DMS53 (cell line): ENCODE measurements at places on chromosomes 5 and 9.

- DNase-seq, result no peak
These were observed 132.4 kb downstream of the KCNIP1 start for GRCh38 chr5:170636206-170636605.

GRCh38 chr9:85445887-85446286 is 295.9 kb downstream of the AGTPBP1 start:
- DNase-seq, result no peak

- DNase-seq, result peak; percentile 22
These were observed 357.8 kb downstream of the TMEM167A start for GRCh38 chr5:82719368-82719767.

DNA sequence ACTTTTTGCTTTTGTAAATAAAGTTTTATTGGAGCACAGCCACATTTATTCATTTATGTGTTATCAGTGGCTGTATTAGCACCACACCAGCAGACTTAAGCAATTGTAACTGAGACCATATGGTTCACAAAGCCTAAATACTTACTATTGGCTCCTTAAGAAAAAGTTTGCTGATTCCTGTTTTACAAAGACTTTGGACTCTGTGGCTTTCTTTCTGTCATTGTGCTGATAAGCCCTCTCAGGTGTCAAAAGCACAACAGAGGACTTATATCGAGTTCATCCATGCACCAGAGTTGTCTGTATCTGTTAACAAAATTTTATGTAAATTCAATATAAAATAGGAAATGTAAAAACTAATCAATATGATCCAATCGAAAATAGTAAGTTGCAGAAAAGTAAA is 55.6 kb upstream of the PCSK5 start:
- no peak for DNase-seq

- DNase-seq, result no peak
These were observed 66.6 kb upstream of the SPATA31E1 start for GRCh38 chr9:87816036-87816435.

GRCh38 chr9:106405871-106406435 is 457.0 kb upstream of the ZNF462 start:
- no peak for DNase-seq

DNA sequence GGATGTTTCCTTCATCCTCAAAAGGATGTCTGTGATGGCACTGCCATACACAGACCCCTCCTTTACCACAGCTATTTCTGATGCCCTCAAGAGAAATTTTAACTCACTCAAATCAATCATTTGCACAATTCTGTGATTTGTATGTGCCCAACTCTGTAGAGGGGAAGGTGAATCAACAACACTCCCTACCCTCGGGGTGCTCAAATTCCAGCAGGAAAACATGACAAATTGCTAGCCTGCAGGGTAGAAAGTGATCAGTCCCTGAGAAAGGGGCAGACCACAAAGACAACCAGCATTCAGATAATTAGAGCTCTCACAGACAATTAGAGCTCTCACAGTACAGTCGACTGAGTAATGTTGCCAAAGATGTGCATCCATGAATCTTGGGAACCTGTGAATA is 45.3 kb upstream of the FOXE1 start:
- no peak for DNase-seq

DNA sequence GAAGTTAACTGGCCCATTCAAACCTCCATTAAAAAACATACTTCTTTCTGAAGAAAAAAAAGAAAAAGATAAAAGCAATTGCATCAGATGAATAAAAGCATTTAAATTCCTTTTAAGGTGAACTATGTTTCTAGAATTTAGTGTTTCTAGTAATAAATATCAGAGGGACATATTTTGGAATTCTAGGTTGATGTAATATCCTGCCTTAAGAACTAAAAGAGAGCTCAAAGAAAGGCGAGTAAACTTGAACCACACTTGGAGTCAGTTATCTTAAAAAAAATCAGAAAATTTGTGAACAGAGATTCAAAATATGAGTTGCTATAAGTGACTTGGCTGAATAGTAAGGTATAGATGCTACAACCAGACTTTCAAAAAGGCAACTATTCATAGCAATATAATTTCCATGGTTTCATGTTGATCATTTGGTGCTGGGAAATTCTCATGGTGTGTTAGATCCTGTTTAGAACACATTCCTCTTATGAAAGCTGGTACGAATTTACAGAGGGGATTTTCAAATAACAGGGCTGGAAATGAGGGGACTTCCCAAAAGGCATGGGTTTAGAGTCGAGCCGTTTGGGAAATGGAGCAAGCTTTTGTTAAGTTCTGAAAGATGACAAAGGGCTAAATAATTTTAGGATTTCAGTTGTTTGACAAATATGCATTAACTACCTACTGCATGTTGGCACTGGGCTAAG is 37.6 kb upstream of the RAI14 start:
- no peak for DNase-seq

- DNase-seq, result no peak
These were observed 65.1 kb upstream of the KLF4 start for GRCh38 chr9:107554636-107555035.

DNA sequence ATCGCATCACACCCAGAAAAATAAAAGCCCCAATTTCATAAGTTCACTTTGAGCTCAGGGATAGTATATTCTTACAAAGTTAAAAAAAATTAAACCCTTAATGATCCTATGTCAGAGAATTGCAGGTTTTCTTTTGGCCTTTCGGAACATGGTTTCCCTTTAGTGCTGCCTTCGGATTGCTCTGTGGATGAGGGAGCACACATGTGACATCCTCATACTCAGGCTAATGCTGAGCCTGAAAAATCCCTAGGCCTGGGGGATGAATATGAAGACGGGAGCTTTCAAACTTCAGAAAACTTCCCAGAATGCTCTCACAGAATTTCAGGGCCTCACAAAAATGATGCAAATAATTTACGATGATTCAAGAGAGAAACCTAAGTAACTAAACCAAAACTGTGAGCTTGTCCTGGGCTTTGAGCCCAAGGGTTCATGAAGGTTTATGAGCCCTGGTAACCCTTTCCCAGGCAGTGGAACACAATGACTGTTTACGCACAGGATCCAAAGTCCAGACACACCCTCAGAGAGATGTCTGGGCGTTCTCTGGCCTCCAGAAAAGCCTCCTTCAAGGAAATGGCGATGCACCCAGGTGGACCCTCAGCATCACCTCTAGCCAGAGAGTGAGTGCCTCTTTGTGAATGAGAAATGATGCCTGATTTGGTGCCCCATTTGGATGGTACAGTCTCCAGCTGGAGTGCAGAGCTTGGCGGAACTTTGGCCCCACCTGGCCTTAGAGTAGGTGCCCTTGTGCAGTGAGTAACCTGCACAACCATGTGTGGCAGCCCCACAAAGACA is 145.4 kb downstream of the ENTREP1 start:
- no peak for DNase-seq

- DNase-seq, result peak; percentile 40
These were observed 64.5 kb downstream of the ARSB start for GRCh38 chr5:78920604-78921003.

DNA sequence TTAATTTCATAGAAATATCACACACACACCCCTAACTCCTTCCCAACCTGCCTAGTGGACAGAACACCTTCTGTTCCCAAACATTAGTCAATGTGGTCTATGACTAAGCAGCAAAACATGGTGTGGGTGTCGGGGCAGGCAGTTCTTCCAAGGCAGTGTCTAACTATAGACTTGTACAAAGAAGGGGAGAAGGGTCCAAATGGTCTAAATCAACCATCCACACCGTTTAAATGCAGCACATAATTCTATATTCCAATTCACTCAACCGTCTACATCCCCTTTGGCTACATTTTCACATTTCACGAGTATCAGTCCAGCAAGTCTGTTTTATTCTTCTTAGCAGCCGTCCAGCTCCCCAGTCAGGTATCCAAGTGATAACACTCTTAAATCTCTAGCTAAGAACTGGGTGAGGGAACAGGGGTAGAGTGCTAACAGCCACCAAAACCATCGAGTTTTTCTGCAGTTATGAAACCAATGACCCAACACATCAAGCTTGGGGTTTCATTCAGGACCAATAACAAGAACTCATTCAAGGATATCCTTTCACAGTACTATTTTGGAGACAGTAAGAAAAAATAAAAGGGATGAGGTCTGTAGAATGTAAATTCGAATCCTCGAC is 3.3 kb downstream of the ZNF608 start:
- DNase-seq, result peak; percentile 66

GRCh38 chr9:109399258-109399767 is 78.5 kb upstream of the EPB41L4B start:
- DNase-seq, result no peak

- DNase-seq, result peak; percentile 78
These were observed 1.5 kb downstream of the CDC42SE2 start for GRCh38 chr5:131265311-131265803.
